ENCODE measurements at places on chromosomes 11 and 22.

DNA sequence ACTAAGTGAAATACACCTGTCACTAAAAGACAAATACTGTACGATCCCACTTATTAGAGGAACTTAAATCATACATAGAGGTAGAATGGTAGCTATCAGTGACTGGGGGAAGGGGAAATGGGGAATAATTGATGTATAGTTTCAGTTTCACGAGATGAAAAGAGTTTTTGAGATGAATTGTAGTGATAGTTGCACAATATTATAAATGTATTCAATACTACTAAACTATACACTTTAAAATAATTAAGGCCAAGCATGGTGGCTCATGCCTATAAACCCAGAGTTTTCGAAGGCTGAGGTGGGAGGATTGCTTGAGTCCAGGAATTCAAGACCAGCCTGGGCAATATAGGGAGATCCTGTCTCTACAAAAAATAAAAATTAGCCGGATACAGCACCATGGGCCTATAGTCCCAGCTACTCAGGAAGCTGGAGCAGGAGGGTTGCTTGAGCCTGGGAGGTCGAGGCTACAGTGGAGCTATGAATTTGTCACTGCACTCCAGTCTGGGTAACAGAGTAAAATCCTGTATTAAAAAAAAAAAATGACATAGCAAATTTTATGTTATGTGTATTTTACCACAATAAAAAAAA is 40.4 kb downstream of the SERPIND1 start:
- DNase-seq, result no peak

DNA sequence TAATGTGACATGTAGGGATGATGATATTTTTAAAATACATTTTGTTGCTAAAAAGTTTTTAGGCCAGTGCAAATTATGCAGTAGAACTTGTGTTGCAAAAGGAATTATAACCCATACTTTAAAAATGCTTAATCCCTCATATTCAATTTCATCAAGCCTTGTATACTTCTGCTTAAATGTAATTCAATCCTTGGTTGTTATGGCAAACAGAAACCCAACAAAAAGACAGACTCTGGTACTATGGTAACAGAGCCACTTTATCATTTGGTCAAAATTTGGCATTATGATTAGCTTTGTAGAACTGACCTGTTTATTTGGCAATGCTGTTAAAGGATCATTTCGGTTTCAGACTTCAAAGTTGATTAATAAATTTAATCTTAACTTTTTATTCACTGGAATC is 284.8 kb downstream of the TMEM135 start:
- no peak for DNase-seq

DNA sequence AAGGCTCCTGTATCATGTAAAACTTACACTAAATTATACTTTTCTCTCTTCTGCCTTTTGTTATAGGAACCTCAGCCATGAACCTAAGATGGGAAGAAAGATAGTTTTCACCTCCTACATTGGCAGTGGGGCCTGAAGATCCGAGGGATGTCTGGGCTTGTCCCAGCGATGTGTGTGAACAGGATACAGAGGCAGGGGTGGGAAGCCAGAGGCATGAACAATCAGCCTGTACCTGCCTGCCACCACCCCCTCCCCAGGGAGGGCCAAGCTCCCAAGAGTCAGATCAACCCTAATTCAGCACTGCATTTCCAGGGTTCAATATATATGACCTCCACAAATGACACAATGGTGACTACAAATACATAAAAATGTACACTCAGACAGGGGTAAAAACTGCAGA is 9.4 kb downstream of the KIAA0930 start:
- no peak for DNase-seq

GRCh38 chr11:75547177-75547576 is 14.9 kb upstream of the SERPINH1 start:
- DNase-seq, result no peak

- no peak for DNase-seq
Measured at GRCh38 chr11:36016709-36017108, 72.8 kb downstream of the LDLRAD3 start.

DNA sequence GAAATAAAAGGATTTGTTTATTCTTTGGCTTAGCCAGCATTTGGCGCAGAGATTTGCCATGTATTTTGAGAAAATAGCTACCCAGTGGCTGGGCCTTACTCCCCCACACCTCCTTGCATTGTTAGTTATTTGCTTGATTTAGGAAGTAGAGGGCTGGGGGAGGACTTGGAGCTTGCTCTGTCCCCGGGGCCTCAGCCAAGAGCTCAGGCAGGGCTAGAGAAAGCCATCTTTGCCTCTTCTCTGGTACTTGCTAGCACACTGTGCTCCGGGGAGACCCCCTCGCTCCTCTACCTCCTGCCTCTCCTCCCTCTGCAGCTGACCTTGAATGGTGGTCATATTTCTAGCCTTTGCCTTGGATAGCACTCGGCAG is 93.0 kb downstream of the SCN3B start:
- DNase-seq, result no peak

- no peak for DNase-seq
Measured at GRCh38 chr22:23834793-23835483, 3.9 kb downstream of the DERL3 start.

- no peak for DNase-seq
Measured at GRCh38 chr11:117816151-117816741, 8.3 kb downstream of the FXYD2 start.

DNA sequence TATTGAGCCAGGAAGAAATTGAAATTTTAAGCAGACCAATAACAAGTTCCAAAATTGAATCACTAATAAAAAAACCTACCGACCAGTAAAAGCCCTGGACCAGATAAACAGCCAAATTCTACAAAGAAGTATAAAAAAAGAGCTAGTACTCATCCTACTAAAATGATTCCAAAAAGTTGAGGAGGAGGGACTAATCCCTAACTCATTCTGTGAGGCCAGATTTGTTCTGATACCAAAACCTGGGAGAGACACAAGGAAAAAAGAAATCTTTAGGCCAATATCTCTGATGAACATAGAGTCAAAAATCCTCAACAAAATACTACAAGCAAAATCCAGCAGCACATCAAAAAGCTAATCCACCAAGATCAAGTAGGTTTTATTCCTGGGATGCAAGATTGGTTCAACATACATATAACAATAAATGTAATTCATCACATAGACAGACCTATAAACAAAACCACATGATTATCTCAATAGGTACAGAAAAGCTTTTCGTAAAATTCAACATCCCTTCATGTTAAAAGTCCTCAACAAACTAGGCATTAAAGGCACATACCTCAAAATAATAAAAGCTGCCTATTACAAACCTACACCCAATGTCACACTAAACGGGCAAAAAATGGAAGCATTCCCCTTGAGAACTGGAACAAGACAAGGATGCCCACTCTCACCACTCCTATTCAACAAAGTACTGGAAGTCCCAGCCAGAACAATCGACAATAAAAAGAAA is 13.1 kb downstream of the OR52A5 start:
- no peak for DNase-seq

GRCh38 chr11:117476531-117477142 is 149.0 kb downstream of the CEP164 start:
- DNase-seq, result no peak

GRCh38 chr11:133390803-133391202 is 141.5 kb downstream of the OPCML start:
- DNase-seq, result no peak

Data from CD8-positive, alpha-beta memory T cell (primary cell).